ENCODE measurements at places on chromosomes 7 and 10.

DNA sequence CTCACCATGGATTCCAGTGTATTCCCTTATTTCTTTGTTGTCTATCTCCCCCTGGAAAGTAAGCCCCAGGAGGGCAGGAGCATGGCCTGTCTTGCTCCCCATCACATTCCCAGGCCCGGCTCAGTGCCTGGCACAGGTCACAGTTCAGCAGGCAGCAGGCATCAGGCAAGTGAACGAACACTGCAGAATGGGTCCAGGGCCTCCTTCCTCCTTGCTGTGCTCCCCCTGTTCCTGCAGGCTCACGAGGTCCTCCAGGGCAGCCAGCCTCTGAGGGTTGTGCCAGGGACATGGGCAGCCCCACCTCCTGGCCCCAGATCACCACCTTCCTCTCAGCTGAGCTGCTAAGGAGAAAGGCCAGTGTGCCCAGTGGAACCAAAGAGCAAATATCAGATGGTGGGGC, 41.8 kb downstream of the PDLIM1 start:
- no peak for DNase-seq

DNA sequence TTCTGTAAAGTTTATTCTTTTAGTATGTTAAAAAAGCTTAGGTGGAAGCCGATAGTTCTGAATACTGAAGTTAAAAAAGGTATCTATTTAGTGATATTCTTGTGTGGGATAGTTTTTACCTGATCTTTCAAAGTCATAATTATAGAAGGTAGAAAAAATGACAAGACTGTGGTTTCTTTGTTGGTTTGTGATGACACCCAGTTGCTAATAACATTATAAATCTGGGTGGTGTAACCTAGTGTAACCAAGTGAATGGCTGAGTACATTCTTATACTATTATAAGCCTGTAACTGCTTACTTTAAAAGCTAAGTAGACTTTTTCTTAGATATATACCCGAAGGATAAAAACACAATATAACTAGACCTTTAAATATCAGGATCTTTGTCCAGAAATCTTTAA, 2.3 kb downstream of the CDK13 start:
- no peak for DNase-seq

DNA sequence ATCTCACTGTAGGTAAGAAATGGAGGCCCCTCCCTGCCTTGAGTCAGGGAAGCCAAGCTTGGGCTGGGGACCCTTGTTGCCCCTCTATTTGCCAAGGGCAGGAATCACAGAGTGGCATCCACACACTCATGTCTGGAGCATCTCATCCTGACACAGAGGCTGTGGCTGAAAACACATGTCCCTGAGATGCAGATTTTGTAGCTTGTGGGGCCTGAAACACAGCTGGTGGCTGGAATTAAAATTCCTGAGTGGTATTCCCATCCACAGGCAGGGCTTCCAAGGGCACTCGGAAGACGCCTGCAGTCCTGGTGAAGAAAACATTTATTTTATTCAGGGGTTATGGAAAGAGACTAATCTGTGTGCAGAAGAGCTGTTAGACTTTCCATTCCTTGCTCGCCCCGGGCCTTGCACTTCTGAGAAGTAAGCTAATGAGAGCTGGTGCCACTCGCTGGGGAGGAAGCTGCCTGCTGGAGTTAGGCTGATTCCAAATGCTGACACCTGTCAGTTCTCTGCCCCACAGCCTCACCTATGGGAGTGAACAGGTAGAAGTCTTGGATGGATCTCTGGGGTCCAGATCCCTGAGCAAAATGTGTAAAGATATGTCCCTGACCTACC, 36.0 kb downstream of the C10orf120 start:
- no peak for DNase-seq

DNA sequence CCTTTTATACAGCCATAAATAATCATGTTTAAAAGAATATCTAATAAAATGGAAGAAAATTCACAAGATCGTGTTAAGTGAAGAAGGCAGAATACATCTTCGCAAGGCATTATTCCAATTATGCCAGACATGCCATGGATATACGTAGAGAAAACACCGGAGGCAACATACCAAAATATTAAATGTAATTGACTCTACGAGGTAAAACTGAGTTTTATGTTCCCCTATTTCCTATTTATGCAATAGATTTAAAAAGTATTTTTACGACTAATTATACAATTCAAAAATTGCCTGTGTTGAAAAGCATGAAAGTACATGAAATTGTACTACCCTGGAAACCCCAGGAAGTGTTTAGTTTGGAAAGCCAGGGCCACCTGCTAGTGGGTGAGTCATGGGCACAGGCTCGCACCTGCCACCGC, 936 bp upstream of the REPIN1 start:
- no peak for DNase-seq

- DNase-seq = no peak
These were observed 172.5 kb upstream of the SHH start for GRCh38 chr7:155984609-155985405.

GRCh38 chr10:21092683-21093524, 195.8 kb upstream of the NEBL start:
- no peak for DNase-seq

- DNase-seq = no peak
These were observed 121.7 kb downstream of the RNLS start for GRCh38 chr10:88461426-88461825.

GRCh38 chr7:14158111-14158510, 168.6 kb upstream of the ETV1 start:
- no peak for DNase-seq

DNA sequence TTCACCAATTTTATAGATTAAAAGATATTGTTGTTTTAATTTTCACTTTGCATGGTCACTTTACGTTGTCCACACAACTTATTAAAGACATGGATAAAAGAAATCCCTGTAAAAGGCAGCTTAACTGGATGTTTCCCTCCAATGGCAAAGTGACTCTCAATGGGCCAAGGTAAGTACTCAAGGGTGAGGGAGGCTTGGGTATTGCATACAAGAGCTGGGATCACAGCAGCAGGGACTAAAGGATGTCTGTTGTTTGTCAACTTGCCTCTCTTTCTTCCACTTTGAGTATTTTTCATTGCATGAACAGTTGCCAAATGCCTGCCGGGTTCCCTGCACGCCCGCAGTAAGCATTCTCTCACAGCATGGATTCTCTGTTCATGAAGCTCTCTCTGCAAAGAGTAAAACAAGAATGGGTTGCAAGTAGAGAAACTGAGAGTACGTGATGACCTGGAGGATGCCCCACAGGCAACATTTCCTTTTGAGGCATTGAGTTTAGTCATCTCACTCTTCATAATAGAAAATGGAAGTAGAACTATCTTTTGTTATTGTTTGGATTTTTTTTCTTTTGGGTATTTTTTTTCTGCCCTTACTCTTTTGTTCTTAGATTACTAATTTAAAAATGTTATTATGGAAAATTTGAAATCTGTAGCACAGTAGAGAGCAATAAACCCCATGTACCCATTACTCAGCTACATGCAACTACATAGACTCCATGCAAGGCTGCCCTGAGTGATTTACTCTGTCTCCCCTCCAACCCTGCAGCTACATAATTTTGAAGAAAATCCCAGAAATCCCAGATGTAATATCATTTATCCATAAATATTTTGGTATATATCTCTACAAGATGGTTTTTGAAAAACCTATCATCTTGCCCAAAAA, 26.3 kb downstream of the GPR141 start:
- DNase-seq = no peak

GRCh38 chr7:147089051-147089461, 972.5 kb downstream of the CNTNAP2 start:
- DNase-seq = no peak

GRCh38 chr10:101848408-101848807, 4.8 kb upstream of the KCNIP2 start:
- DNase-seq = no peak

DNA sequence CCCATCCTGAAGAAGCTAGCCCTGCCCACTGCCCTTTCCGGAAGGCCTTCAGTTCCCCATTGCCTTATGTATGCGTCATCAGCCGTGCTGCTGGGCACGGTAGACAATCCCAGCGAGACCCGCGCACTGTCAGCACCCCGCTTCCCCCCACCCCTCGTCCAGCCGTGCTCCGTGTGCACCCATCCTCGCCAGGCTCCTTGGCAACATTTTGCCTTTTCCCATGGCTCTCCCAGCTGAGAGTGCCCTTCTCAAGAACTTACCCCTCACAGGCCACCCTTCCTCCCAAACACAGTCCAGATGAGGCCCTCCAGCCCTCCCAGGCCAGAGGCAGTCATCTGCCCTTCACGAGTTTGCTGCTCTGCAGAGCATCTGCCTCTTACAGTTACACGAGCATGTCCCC, 633.8 kb upstream of the FOXK1 start:
- DNase-seq = no peak
